Tibial nerve (tissue), 4 donors: ENCODE measurements at places on chromosomes 1 and 21. TPM values are rescaled to one million over a fixed set of nuclear protein-coding genes. Genes with fewer than 3 reads are reported as not detected.

- no peaks in the 10 kb centered on the region for H3K36me3 ChIP-seq
- no peak overlapping the region for H3K4me3 ChIP-seq
- H3K4me1 ChIP-seq: no peaks in the 10 kb centered on the region
- no peak for DNase-seq
Observed at GRCh38 chr1:94011709-94012595, 102.7 kb upstream of the GCLM start.

- peak overlapping the region; percentile 86 for H3K27ac ChIP-seq
- DNase-seq: no peak
Observed at GRCh38 chr1:43067233-43067745, 104.8 kb downstream of the EBNA1BP2 start.

- H3K36me3 ChIP-seq: no peaks in the 10 kb centered on the region
- no peaks in the 10 kb centered on the region for H3K27me3 ChIP-seq
- H3K4me3 ChIP-seq: no peak overlapping the region
- H3K4me1 ChIP-seq: peaks cover 12% of the 10 kb centered on the region
- DNase-seq: no peak
- H3K27ac ChIP-seq: no peak overlapping the region
Observed at GRCh38 chr1:54371038-54371941, 34.9 kb downstream of the SSBP3 start.

DNA sequence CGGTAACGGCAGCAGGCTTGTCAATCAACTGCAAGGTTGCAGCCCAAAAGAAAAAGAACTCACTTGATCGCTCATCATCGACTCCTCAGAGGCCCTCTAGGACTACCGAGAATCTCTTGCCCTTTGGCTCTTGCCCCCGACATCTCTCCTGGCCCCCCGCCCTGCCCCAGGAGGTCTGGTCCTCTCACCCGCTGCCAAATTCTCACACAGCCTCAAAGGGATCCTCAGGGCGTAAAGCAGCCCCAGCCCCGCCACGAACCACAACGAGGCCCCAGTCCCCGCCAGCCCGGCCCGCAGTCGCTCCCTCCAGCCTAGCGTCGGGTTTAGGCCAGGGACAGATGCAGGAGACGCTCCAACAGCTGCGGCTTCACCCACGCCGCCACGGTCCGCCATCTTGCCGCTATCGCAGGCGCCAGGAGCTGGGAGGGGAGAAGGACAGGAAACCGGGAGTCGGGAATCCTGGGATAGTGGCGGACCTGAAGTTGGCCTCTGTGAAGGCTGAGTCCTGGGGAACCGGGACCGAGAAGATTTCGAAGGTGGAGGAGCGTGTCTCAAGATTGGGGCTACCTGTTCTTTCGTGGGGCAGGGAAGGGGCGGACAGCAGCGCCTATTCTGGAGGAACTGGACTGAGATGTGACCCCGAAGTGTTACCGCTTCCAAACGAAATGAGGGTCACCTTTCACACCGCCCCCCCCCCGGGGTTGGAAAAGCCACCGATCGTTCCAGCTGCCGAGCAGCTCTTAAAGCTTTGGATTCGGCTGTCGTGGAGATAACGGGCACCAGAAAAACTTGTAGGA is at the start of gene ST7L:
Gene ST7L (minus strand): TSS at position 421 of the 797 bp plus-strand sequence. CDS start 28 bp downstream, at position 393.
- DNase-seq: peak; percentile 79
- H3K27ac ChIP-seq: peak within 1 kb of the TSS; percentile 98
- H3K27me3 ChIP-seq: no peaks in the 10 kb centered on the region
- H3K36me3 ChIP-seq: no peaks in the 10 kb centered on the region

GRCh38 chr1:91160363-91161075 is 138.7 kb upstream of the ZNF644 start:
- no peak overlapping the region for H3K4me3 ChIP-seq
- no peaks in the 10 kb centered on the region for H3K36me3 ChIP-seq
- no peak for DNase-seq
- H3K27ac ChIP-seq: no peak overlapping the region

- no peak overlapping the region for H3K27ac ChIP-seq
- no peak overlapping the region for H3K4me3 ChIP-seq
- no peaks in the 10 kb centered on the region for H3K36me3 ChIP-seq
- H3K27me3 ChIP-seq: no peaks in the 10 kb centered on the region
- H3K4me1 ChIP-seq: no peaks in the 10 kb centered on the region
- DNase-seq: no peak
Observed at GRCh38 chr1:22737374-22738068, 26.9 kb downstream of the EPHB2 start.

- no peak overlapping the region for H3K27ac ChIP-seq
- no peaks in the 10 kb centered on the region for H3K27me3 ChIP-seq
- H3K36me3 ChIP-seq: no peaks in the 10 kb centered on the region
- no peak overlapping the region for H3K4me3 ChIP-seq
- H3K4me1 ChIP-seq: no peaks in the 10 kb centered on the region
Observed at GRCh38 chr1:25504706-25505595, 38.5 kb upstream of the LDLRAP1 start.

DNA sequence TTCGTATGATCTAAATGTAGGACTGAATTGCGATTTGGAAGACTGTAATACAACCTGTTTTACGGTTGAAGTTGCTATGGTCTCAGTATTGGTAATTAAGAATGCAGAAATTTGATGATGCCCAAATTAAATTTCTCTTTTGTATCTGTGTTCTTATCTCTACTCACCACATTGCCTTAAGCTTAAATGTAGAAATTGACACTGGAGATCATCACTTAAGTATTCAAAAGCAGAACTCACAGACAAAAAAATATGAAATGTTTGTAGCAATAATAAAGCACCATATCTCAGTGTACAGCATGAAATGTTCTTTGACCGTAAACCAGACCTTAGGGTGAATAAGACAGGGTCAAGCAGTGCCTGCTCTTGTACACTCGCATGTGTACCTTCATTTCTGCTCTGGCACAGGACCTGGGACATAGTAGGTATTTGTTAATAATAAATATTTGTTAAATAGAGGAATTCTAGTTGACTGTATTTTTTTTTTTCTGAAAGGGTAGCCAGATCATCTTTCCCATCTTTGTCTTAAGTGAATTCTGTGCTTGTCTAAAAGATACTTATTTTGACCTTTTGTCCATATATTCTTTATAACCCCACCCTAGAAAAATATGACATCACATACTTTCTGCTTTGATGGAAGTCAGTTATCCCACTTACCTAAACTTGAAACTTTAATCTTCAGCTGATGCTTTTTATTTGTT is 1.5 kb downstream of the CDC7 start:
- peak overlapping the region; percentile 88 for H3K27ac ChIP-seq
- peak overlapping the region; percentile 72 for H3K4me3 ChIP-seq
- DNase-seq: no peak
- H3K27me3 ChIP-seq: no peaks in the 10 kb centered on the region
- peaks cover 20% of the 10 kb centered on the region for H3K4me1 ChIP-seq

DNA sequence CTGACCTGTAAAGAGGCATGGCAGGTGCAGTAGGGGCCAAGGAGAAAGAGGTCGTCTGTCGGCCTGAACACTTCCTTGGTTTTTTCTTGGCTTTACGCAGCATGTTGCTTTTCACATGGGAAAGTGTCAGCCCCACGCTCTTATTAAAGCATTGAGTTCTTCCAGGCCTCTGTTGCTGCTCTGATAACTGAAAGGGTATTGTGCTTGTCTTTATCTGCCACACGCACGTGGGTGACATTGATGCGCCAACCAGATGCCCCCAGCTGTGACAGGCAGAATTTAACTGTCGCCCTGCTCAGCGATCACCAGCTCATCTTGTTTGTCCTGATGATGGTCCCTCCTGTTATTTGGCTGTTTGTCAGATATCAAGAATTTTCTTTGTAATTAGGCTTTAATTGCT is 76.5 kb downstream of the GALNT2 start:
- no peaks in the 10 kb centered on the region for H3K27me3 ChIP-seq
- H3K36me3 ChIP-seq: no peaks in the 10 kb centered on the region
- no peak overlapping the region for H3K4me3 ChIP-seq
- peak overlapping the region; percentile 86 for H3K27ac ChIP-seq
- no peak for DNase-seq

- H3K4me1 ChIP-seq: peaks cover 13% of the 10 kb centered on the region
- H3K27me3 ChIP-seq: no peaks in the 10 kb centered on the region
- no peaks in the 10 kb centered on the region for H3K36me3 ChIP-seq
Observed at GRCh38 chr1:40736085-40736531, 44.6 kb downstream of the NFYC start.

- H3K36me3 ChIP-seq: no peaks in the 10 kb centered on the region
- no peaks in the 10 kb centered on the region for H3K27me3 ChIP-seq
- no peak for DNase-seq
- H3K27ac ChIP-seq: no peak overlapping the region
Observed at GRCh38 chr1:68675336-68675735, 178.5 kb upstream of the DEPDC1 start.

DNA sequence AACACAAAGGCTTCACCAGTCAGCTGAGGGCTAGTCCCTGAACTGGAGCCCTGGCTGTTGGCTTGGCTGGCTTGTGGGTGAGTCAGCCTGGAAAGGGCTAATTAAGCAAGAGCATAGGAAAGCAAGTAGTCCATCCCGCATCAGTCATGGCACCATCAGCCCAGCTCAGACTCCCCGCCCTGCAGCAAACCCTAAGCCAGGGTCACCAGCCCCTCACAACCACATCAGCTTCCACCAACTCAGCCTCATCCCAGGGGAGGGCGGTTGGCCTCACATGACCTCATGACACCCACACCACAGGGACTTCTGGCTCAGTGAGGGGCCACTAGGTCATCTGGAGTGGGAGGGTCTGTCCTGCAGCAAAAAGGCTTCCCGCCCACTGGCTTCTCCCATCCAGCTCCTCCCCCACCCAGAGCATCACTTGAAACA is 7.0 kb upstream of the SPATC1L start:
- no peak overlapping the region for H3K27ac ChIP-seq
- peaks cover 7% of the 10 kb centered on the region for H3K36me3 ChIP-seq
- no peak overlapping the region for H3K4me3 ChIP-seq
- H3K27me3 ChIP-seq: no peaks in the 10 kb centered on the region

Gene SERPINC1
- not detected for total RNA-seq

Gene CSDE1
- 528 TPM for total RNA-seq
